HS-5 (cell line): ENCODE measurements at places on chromosomes 5 and 9.

GRCh38 chr5:96745025-96745424 lies 62.7 kb downstream of the ERAP1 start:
- no peak for DNase-seq

DNA sequence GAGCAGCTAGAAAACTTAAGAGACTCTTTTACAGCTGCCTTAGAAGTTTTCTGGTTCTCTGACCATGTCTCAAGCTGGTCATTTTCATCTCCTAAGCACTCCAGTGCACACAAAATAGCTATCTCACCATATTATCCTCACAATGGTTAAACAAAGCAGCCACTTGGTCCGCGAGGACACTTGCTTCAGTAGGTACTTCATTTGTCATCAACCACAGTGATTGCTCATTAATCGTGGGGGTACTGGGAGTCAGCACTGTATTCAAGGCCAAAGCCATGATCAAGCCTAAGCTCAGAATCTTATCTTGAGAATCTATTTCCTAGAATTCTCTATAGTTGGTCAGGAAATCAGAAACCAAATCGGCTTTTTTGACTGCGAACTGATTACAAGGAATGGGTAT lies 2.9 kb downstream of the ARL14EPL start:
- no peak for DNase-seq

- DNase-seq: no peak
These were observed 295.8 kb downstream of the DEPDC1B start for GRCh38 chr5:60404171-60404570.

DNA sequence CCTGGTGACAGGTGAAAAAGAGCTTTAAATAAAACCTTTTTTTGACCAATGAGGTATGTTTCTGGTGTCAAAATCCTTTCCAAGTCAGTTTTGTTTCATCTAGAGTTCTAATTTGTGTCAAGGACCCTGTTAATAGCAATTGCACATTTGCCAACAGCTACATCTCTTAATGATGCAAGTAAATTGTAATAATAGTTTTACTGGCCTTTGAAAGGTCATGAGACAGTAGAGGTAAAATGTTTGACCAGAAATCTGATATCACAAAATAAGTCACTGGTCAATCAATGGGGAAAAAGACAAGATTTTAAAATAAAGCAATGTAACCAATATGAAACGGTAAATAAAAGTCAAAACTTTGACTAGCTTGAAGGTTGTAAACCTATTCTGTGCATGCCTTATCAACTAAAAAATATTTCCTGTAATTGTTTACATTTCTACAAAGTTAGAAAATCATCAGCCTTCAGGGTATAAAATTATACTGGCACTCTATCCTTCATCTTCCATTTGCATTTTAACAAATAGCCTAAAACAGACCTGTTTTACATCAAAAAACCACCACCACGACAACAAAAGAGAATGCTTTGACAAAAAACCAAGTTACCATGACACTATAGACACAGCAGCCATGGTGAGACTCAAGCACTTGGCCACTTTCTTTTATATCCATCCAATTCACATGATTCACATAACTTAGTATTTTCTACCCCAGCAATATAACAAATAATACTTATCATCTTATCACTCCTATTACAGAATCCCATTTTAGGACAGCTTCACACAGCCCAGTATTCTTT lies 3.0 kb downstream of the NADK2 start:
- no peak for DNase-seq

GRCh38 chr5:111670826-111671492 lies 86.0 kb downstream of the NREP start:
- no peak for DNase-seq

- no peak for DNase-seq
These were observed 14.3 kb downstream of the CCDC112 start for GRCh38 chr5:115282131-115282530.

- no peak for DNase-seq
These were observed 122.8 kb downstream of the RPS23 start for GRCh38 chr5:82155305-82155704.

GRCh38 chr9:114366334-114367128 lies 21.3 kb downstream of the AKNA start:
- DNase-seq: peak; percentile 52

GRCh38 chr9:127927201-127927987 lies 3.2 kb downstream of the PIP5KL1 start:
- DNase-seq: no peak

DNA sequence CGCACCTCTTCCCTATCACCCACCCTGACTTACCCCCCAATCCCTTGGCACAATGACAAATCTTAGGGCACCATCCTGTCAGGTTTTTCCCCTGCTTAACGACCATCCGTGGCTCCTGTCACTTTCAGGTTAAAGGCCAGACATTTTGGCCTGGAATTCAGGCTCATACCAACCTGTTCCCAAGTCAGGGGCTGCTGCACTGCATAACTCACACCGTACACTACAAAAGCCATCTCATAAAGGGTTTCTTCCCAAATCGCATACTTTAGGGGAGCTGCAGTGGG lies 7.5 kb upstream of the AKNA start:
- no peak for DNase-seq

GRCh38 chr9:124291801-124292396 lies 34.1 kb downstream of the NEK6 start:
- DNase-seq: no peak

- no peak for DNase-seq
These were observed 16.0 kb upstream of the COL15A1 start for GRCh38 chr9:98927724-98928123.

DNA sequence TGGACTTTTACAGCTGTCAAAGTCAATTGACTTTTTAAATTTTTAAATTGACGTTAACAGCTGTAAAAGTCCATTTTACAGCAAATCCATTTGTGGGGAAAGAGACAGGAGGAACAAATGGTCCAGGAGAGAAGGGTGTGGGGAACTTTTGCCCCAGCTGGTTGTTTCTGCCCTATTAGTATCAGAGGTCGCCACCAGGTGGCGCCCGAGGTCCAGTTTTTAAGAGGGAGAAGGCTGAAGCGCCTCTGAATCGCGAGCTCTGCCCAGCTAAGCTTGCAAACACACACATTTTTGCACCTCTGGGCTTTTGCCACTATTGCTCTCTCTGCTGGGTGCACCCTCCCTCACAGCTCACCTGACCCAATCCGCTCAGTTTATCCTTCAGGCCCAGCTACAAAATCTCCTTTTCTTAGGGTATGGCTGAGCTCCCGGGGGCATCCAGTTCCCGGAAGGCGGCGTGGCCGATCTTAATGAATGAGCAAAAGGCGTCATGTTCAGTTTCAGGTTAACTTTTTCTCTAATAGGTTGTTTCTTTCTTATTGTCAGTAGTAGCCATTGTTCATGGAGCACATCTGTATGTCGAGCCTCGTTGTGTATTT lies 6.3 kb upstream of the TTLL11 start:
- DNase-seq: peak; percentile 36

- DNase-seq: no peak
These were observed 6.1 kb downstream of the PITX1 start for GRCh38 chr5:135027697-135028615.

- DNase-seq: no peak
These were observed 62.6 kb downstream of the ANKRD55 start for GRCh38 chr5:56170557-56170956.

DNA sequence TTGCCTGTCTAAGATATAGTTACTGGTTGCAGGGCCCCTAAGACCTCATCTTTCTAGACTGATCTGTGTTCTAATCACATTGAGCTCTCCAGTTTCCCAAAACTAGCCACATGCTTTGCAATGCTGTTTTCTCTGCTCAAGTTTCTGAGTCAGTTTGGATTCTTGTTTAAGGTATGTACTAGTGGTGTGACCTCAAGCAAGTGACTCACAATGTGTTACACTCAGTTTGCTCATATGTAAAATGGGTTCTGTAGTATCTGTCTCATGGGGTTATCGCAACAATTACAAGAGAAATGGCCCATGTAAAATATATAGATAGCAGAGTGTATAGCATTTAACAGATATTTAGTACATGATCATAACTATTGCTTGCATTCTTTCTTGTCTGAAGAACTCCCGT lies 153.1 kb upstream of the ELL2 start:
- no peak for DNase-seq

- DNase-seq: peak; percentile 54
These were observed 180.2 kb upstream of the ZNF618 start for GRCh38 chr9:113695901-113696300.

GRCh38 chr9:116327701-116328405 lies 174.3 kb downstream of the PAPPA start:
- DNase-seq: no peak

GRCh38 chr9:128393145-128393775 lies 22.1 kb downstream of the URM1 start:
- no peak for DNase-seq

DNA sequence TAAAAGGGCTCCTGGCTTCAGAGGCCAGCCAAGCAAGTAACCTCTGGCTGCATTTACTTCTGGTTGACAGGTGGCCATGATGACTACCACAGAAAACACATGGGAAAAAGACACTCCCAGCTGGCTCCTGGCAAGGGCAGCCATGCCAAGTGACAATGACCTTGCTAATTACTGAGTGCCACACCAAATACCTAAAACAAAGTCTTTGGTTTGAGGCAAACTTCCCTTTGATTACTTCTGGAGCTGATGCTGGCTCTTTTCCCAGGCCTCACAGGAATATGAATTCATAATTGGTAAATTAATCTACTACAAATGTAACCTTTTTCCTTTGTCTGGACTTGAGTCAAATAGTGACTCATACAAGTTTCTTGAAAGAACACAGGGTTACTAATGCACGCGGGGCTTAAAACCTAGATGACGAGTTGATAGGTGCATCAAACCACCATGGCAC lies 61.0 kb downstream of the LPAR1 start:
- peak; percentile 87 for DNase-seq

GRCh38 chr5:76808141-76808691 lies 10.6 kb upstream of the F2RL1 start:
- DNase-seq: no peak

- no peak for DNase-seq
These were observed 18.0 kb upstream of the CRB2 start for GRCh38 chr9:123337971-123338370.

DNA sequence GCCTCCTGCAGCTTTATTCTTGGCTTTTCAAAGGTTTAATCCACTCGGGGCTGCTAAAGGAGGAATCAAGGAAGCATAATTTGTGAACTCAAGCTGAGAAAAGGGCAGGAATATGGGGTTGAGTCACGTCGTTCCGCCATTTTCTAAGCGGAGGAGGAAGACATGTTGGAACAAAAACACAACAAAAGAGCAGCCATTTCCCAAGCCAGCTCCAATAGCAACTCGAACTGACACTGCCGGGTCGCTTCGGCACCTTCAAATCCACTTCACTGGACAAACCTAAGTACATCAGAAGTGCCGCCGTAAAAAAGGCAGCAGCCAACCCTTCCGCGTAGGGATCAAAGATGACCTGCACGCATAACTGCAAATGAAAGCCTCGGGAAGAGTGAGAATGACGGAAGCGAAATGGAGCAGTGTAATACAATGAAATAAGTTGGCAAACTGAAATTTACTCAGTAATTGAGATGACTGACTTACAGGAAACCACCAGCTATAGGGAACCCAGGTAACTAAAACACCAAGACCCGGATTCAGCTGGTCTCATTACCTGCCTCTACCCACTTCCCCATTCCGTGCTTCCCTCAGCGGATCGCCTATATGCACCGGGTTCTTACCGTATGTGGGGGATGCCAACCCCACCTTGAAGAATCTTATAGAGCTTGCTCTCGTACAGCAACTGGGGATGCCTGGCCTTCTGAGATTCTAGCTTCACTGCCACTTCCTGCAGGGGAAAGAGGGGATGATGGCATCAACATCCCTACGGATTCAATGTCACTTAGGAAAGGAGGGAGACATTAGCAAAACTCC lies 1.6 kb downstream of the CSNK1A1 start:
- DNase-seq: no peak

- DNase-seq: no peak
These were observed 315 bp downstream of the PIK3R1 start for GRCh38 chr5:68215898-68216244.

DNA sequence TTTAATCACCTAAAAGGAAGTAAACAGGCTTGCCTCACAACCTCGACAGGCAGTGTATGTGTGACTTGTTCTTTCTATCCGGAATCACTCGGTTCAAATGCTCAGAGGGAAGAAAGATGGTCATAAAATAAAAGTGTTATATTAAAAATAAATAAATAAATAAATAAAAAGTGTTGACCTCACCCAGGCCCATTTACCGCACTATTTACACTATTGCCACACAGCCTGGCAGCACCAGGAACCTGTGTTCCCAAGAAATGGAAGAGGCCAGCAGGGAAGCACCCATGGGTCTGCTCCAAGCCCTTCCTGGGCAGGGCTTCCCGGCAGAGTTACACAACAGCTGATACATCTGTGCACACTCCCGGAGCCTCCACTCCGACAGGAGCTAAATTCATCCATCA lies 127.9 kb downstream of the EFNA5 start:
- DNase-seq: no peak

DNA sequence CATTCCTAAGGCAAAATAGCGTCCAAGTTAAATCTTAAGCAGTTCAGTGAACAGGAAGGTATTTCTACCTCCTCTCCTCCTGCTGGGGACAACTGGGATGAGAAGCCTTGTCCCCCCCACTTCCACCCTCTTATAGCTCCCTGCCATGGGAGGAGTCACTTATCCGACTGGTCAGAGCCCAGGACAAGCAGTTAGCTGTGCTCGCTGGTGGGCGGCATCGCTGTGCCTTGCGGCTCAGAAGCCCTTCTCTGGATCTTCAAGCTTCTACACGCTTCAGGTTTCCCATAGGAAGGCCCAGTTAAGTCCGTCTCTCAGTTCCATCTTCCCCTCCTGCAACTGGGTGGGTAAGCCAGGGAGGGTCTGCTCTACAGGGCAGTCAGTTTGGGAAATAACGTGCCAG lies 77.2 kb downstream of the PAX5 start:
- no peak for DNase-seq

DNA sequence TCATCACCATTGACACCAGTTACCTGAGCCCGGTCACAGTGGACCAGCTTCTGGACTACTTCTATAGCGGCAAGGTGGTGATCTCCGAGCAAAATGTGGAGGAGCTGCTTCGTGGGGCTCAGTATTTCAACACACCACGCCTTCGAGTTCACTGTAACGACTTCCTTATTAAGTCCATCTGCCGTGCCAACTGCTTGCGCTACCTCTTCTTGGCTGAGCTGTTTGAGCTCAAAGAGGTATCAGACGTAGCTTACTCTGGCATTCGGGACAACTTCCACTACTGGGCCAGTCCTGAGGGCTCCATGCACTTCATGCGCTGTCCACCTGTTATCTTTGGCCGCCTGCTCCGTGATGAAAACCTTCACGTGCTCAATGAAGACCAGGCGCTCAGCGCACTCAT lies 520 bp downstream of the CCIN start:
- DNase-seq: no peak

DNA sequence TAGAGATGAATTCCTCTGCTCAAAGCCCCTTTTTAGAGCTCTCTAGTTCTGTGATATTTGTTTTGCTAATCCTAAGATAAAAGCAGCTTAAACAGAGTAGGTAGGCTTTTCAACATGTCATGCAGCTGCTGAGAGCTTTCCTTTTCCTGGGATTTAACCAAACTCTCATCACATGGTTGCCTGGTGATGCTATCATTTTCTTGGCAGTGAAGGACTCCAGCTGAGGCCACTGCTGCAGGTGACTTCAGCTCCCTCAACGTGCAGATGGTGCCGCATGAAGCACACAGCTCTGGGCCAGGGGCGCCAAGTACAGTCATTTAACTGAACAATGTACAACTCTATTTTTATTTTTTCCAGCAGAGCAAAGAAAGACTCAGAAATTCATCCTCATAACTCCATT lies 42.2 kb downstream of the SECISBP2 start:
- DNase-seq: no peak

GRCh38 chr5:172123269-172123692 lies 64.7 kb downstream of the STK10 start:
- DNase-seq: no peak

- no peak for DNase-seq
These were observed 10.6 kb upstream of the CXXC5 start for GRCh38 chr5:139637438-139638089.

- DNase-seq: no peak
These were observed 31.0 kb downstream of the TMEM252 start for GRCh38 chr9:68509689-68510088.
